Neural crest cell (in vitro differentiated cells): ENCODE measurements at places on chromosomes 12 and 14.

- DNase-seq: no peak
Observed at GRCh38 chr12:79655036-79655435, 35.7 kb downstream of the PAWR start.

DNA sequence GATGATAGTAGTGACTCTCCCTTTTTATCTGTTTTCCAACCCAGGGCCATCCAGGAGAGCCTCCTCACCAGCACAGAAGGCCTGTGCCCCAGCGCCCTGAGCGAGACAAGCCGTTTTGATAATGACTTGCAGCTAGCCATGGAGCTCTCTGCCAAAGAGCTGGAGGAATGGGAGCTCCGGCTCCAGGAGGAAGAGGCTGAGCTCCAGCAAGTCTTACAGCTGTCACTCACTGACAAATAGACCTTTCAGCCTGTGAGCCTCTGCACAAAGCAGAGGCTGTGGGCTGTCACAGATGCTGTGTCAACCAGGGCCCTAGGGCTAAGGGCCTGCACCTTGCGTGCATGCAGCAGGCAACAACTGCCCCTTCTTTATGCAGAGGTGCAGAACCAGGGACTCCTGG is 11.0 kb downstream of the C12orf76 start:
- no peak for DNase-seq

- DNase-seq: no peak
Observed at GRCh38 chr12:85138833-85139232, 102.7 kb downstream of the LRRIQ1 start.

- DNase-seq: no peak
Observed at GRCh38 chr14:102929241-102930137, 7.0 kb downstream of the AMN start.

DNA sequence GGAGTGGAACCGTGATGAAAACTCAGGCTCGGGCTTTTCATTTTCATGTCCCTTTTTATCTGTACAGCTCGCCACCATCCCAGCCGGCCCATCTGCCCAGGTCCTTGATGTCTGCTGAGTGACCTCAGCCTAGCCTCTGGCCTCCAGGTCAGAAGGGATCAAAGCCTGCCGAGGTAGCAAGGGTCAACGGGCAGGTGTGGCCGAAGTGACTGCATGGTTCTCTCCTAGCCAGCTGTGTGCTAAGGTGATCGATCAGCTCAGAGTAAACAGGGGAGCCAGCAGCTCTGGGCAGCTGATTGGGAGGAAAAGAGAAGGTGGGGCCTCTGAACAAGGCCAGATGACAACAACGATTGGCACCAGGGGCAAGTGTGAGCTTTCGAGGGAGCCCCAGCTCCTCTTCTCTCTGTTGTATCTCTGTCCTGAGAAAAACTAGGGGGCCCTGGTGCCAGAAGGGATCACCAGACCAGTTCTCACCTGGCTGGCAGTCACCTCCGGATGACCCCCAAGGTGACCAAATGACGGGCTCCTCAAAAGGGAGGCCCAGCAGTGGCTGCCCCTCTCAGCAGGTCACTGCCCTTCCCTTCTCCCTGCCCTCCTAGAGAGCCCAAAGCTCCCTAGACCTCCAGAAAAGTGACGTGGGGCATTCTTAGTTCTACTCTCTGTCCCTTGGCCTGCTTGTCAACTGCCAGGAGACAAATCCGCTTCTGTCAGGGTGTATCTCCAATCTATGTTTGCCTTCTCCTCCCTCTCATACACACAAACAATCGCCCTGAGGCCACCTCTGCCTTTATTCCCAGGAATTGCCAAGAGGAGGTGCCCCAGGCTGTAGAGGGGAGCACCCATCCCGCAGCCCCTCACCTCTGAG is 3.4 kb downstream of the SLC6A12 start:
- DNase-seq: no peak

GRCh38 chr12:7650091-7650490 is 15.6 kb downstream of the APOBEC1 start:
- DNase-seq: no peak

GRCh38 chr14:90731487-90731886 is 84.7 kb downstream of the TTC7B start:
- DNase-seq: no peak

GRCh38 chr14:71194251-71194650 is 287.0 kb downstream of the PCNX1 start:
- DNase-seq: no peak

- DNase-seq: no peak
Observed at GRCh38 chr12:5000204-5000603, 43.5 kb upstream of the KCNA5 start.
